Left ventricle myocardium inferior (tissue), 1 donor: ENCODE measurements at places on chromosomes 5 and 9. TPM values are rescaled to one million over a fixed set of nuclear protein-coding genes. Genes with fewer than 3 reads are reported as not detected.

GRCh38 chr5:173891308-173892116, 3.4 kb downstream of the CPEB4 start:
- H3K27me3 ChIP-seq: no peaks in the 10 kb centered on the region
- peak overlapping the region; percentile 91 for H3K27ac ChIP-seq
- DNase-seq: no peak
- H3K4me3 ChIP-seq: peak overlapping the region; percentile 90

- no peak overlapping the region for H3K4me3 ChIP-seq
- H3K27me3 ChIP-seq: no peaks in the 10 kb centered on the region
- H3K27ac ChIP-seq: no peak overlapping the region
- peaks cover 10% of the 10 kb centered on the region for H3K4me1 ChIP-seq
- no peaks in the 10 kb centered on the region for H3K36me3 ChIP-seq
- DNase-seq: no peak
These were observed 26.2 kb downstream of the CAMK2A start for GRCh38 chr5:150263375-150263775.

DNA sequence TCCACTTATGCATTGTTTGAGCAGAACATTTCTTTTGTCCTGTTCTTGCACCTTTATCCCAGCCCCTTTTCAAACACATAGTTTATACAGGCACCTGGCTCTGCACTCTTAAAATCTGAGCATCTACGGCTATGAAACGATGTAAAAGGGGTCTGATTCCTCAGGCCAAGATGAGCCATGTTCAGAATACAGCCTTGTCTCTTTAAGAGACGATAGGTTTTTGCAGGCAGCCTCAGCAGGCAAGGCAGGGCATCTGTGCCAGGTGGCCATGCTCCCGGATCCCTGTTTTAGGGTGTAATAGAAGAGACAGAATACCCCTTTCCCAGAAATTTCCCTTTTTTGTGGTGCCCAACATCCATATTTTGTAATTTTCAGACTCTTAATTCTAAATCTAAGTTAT, 89.1 kb upstream of the NFIB start:
- H3K4me1 ChIP-seq: peaks cover 22% of the 10 kb centered on the region
- no peaks in the 10 kb centered on the region for H3K27me3 ChIP-seq
- H3K4me3 ChIP-seq: no peak overlapping the region
- no peak overlapping the region for H3K27ac ChIP-seq
- DNase-seq: no peak

GRCh38 chr5:81848362-81848880, 97.5 kb upstream of the SSBP2 start:
- DNase-seq: no peak
- H3K27me3 ChIP-seq: no peaks in the 10 kb centered on the region
- no peaks in the 10 kb centered on the region for H3K36me3 ChIP-seq
- H3K27ac ChIP-seq: peak overlapping the region; percentile 29
- H3K4me1 ChIP-seq: peaks cover 52% of the 10 kb centered on the region

DNA sequence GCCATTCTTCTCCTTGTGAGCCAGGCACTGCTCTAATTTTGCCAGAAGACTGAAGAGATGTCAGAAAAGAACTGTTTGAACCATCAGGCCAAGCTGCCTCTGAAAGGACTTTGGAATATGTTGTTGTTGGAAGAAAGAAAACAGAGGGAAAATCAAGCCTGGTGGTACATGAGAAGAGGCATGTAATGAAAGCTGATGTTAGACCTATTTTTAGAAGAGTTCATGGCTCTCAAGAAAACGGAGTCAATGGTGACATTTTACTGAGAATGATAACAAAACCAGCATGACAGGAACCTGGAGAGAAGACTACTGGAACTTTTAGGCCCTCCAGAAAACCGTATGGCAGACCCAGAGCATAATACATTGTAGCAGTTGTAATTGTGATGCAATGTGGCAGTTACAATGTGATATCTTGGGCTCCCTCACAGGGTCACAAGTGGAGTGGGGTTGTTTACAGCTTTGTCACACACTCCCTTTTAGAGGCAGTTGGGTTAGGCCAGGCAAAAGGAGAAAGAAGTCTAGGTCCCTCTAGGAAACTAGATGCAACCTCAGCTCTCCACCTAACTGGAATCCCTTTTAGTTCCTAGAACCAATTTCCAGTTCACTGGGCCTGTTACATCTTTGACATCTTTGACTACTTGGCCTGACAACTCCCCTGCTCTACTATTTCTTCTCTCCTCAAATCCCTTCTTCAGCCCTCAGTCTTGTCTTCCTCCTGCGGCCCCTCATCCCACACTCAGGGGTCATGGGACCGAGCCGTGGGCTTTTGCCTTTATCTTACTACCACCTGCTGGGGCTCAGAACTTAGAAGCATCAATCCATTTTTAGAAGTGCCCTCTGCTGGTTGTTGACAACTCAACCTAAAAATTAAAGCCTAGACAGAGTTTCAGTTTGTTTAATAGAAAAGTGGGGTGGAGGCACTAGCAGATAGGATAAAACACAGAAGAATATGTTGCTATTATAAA, 61.2 kb upstream of the JAK2 start:
- no peaks in the 10 kb centered on the region for H3K36me3 ChIP-seq
- no peak overlapping the region for H3K27ac ChIP-seq
- H3K4me1 ChIP-seq: peaks cover 16% of the 10 kb centered on the region

- H3K4me1 ChIP-seq: no peaks in the 10 kb centered on the region
- H3K27ac ChIP-seq: no peak overlapping the region
These were observed 135.1 kb upstream of the ERCC6L2 start for GRCh38 chr9:95740217-95741004.

- no peaks in the 10 kb centered on the region for H3K27me3 ChIP-seq
- no peak overlapping the region for H3K27ac ChIP-seq
- no peaks in the 10 kb centered on the region for H3K36me3 ChIP-seq
- no peak for DNase-seq
- no peak overlapping the region for H3K4me3 ChIP-seq
These were observed 91.1 kb downstream of the TARS1 start for GRCh38 chr5:33531824-33532223.

DNA sequence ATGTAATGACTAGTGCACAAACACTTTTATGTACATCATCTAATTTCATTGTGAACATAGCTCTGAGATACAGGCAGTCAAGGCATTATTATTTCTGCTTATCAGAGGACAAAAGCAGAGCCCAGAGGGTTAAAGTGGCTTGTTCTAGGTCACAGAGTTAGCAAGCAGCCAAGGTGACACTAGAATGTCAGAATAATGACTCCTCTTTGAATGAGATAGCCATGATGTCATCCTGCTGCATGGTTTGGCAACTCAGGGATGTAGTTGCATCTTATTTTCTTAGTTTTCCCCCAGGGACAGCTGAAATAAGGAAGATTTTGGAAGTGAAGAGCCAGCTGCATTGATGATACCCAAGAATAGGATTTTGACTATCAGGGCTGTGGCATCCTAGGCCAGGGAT, 54.4 kb downstream of the KCNV2 start:
- H3K27ac ChIP-seq: peak overlapping the region; percentile 28
- H3K4me3 ChIP-seq: no peak overlapping the region
- no peak for DNase-seq

DNA sequence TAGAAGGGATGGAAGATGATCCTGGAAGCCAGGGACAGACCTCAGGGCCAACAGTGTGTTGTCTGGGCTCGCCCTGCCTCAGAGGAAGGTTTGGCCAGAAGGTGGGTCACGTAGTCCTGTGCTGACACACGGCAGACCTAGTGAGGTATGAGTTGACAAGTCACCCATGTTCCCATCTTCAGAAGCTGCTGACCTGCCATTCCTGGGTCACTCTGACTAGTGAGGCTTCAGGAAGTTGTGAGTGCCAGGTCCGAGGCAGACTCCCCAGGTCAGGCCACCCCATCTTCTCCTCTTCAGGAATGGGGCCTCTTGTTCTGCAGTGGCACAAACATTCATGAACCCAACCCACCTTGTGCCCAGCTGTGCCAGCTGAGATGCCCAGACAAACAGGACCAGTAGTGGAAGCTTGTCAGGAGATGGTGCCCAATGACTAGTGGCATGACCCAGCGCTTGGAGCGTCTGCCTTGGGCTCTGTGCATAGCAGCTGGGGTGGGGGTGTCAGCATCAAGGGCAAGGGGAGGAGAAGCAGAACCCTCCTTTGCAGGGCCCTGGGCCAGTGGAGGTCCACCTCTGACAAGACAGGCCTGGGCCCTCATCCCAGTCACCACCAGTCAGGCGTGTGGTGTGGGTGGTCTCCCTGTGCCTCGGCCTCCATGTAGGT, 16.8 kb upstream of the ANGPTL2 start:
- no peak overlapping the region for H3K27ac ChIP-seq
- no peaks in the 10 kb centered on the region for H3K36me3 ChIP-seq
- H3K4me3 ChIP-seq: no peak overlapping the region

DNA sequence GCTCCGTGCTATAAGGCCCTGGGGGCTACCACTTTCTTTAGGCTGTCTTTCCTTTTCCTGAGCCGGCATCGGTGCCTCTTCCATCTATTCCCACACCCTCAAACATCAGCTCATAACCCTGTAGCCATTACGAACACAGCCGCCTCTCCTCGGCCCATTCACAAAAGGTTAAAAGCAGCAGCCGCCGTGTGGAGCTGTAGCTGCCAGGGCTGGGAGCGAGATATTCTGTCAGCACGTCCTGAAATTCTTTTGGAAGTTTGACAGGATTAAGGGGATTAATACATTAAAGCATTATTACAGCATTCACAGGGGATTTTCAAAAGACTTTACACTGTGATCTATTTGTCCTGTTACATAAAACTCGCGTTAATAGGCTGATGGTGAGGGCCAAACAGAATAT, 428.2 kb downstream of the CDK5RAP2 start:
- DNase-seq: no peak
- no peaks in the 10 kb centered on the region for H3K36me3 ChIP-seq
- H3K27ac ChIP-seq: no peak overlapping the region
- no peak overlapping the region for H3K4me3 ChIP-seq
- H3K27me3 ChIP-seq: peaks cover 42% of the 10 kb centered on the region

DNA sequence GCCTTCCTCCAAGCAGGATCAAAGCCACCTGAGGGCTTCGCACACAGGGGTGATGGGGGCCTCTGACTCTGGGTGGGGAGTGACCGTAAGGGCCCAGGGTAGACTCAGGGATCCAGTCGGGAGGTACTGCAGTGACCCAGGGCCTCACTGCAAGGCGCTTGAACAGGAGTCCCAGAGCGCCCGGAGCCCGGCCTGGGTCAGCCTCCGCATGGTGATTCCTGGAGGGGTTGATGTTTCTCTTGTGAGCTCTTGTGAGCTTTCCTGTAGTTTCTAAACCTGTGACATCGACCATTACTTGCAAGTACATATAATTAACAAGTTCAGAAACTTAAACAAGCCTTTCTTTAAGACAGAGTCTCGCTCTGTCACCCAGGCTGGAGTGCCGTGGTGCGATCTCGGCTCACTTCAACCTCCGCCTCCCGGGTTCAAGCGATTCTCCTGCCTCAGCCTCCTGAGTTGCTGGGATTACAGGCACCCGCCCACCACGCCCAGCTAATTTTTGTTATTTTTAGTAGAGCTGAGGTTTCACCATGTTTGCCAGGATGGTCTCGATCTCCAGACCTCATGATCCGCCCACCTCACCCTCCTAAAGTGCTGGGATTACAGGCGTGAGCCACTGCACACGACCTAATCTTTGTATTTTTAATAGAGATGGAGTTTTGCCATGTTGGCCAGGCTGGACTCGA, 19.8 kb downstream of the PTGES start:
- no peak overlapping the region for H3K27ac ChIP-seq
- peaks cover 5% of the 10 kb centered on the region for H3K4me1 ChIP-seq
- no peaks in the 10 kb centered on the region for H3K36me3 ChIP-seq
- H3K27me3 ChIP-seq: peaks cover 59% of the 10 kb centered on the region

GRCh38 chr9:35826071-35826701, 2.3 kb downstream of the FAM221B start:
- no peaks in the 10 kb centered on the region for H3K27me3 ChIP-seq
- peaks cover 32% of the 10 kb centered on the region for H3K4me1 ChIP-seq
- no peak overlapping the region for H3K4me3 ChIP-seq

The FCHO2 gene
- total RNA-seq: 23.3 TPM

The ADAMTS13 gene
- total RNA-seq: 3.1 TPM

The PCDHB2 gene
- total RNA-seq: 1.1 TPM

The FOXD4L5 gene
- 0.08 TPM for total RNA-seq

The C5orf46 gene
- 12.0 TPM for total RNA-seq
